ENCODE measurements at places on chromosomes 7 and 10. TPM values are rescaled to one million over a fixed set of nuclear protein-coding genes. Genes with fewer than 3 reads are reported as not detected.

CWF19L1 gene
- polyA plus RNA-seq = 22.2 TPM

SCART1 gene
- polyA plus RNA-seq = not detected

GIMAP6 gene
- polyA plus RNA-seq = 16.1 TPM

ZPBP gene
- polyA plus RNA-seq = not detected

BICC1 gene
- 0.02 TPM for polyA plus RNA-seq

OPN1SW gene
- not detected for polyA plus RNA-seq

ITIH5 gene
- polyA plus RNA-seq = not detected

KLHL7 gene
- polyA plus RNA-seq = 17.4 TPM

TFEC gene
- polyA plus RNA-seq = 13.3 TPM

NUTM2B gene
- polyA plus RNA-seq = not detected

AASS gene
- not detected for polyA plus RNA-seq

All from CD14-positive monocyte (primary cell).